ENCODE measurements at places on chromosomes 5 and 9.

DNA sequence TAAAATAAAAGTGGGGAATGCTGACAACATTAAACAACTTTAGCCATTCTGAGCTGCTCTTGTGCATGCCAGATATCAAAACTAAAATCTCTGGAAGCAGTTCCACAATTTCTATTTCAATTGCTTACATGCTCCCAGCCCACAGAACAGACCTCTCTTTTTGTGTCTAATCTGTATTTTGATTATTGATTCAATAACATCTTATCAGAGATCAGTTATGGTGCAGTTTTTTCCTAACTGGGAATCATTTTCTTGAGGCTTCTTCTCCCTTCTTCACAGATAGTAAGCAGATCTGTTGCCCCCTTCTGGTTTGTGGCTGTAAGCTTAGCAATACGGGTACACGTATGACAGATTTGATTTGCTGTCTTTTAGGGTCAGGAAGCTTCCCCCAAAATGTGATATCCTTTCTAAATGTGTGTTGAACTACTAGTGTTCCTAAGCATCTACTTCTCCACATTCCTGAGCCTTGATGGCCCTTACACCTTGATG lies 39.4 kb downstream of the MRPS27 start:
- DNase-seq: peak; percentile 39

DNA sequence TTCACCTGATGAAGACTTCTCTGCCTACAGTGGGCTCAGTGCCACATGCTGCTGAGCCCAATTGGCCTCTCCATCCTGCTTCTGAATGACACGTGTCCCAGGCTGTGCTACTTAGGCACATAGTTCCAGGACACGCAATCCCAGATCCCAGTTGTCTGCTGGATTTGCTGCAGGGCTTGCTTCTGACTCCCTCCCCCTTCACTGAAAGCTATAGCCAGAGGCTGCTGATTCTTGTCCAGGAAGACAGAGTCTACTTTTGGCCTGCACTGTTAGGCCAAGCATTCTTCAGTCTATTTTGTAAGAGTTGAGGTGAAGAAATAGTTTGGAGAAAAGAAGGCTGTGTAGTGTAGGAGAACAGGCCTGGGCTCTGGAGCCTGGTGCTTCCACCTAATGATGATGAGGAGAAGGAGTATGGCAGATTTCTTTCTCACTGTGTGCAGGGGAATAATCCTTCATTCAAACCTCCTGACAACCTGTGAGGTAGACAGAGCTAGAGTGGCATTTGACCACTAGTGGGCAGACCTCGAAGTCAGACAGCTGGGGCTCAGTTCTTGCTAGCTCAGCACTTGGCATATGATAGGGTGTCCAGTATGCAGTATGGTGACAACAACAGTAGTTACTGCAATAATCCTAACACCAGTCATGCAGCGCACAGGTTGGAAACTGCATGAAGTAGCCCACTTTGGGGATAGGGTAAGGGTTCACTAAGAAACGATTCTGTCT lies 19.5 kb upstream of the ASPN start:
- peak; percentile 50 for DNase-seq

DNA sequence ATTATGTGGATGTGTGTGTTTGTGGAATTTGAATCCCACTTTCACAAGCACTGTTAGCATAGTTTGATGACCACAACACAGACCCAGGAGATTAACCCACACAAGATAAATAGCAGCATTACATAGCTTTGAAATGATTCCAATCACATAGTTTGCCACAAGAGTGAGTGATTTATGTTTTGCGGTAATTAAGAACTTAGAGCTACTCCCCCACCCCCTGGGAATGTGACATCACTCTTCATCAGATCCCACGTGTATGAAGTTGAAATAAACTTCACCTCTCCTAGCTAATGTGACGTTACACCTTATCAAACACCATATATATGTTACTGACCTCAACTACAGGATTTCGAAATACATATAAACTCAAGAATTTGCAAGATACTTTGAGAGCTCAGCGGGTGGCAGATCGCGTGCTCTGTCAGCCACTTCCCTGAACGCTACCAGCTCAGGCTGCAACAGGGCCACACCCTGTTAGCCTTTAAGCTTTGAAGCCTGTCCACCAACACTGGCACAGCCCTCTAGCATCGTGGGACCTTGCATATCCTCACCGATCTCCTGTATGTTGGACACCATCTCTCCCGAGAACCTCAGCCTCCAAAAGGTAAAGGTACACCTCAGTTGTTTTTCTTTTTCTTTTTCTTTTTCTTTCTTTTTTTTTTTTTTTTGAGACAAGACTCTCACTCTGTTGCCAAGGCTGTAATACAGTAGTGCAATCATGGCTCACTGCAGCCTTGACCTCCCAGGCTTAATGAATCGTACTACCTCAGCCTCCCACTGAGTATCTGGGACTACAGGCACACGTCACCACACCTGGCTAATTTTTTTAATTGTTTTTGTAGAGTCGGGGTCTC lies 1.7 kb upstream of the AGTPBP1 start:
- peak; percentile 98 for DNase-seq

DNA sequence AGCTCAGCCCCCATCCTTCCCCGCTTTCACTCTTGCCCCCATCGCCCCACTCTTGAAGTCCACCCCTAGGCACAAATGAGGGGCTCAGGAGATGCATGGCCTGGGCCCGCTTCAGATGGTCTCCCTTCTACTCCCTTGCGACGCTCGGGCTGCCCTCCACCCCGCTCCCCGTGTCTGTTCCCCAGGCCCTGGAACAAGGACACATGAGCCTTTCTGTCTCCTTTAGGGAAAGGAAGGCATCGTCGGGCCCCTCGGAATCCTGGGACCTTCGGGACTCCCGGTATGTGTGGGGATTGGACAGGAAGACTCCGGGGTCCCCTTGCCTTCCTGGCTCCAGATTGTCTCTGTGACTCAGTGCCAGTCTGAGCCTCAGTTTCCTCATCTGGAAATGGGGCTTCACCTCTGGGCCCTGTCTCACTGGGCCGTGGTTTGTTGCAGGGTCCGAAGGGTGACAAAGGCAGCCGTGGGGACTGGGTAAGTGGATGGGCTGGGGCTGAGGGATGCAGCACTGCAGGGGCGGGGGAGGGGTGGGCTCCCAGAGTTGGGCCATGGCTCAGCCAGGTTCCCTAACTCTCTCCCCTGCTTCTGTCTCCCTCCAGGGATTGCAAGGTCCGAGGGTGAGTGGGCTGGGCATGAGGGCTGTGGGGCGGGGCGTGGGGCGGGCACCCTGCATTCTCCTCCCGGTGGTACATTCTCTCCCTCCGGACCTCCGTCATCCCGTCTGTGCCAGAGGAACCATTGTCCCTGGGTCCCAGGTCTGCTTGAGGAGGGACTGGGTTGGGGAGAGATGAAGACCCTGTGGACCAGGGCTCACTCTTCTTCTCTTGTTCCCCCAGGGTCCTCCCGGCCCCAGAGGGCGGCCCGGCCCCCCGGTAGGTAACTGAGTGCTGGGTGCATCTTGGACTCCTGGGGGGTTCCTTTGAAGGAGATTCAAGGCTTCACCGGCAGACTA lies 21.8 kb upstream of the ORM1 start:
- DNase-seq: no peak

DNA sequence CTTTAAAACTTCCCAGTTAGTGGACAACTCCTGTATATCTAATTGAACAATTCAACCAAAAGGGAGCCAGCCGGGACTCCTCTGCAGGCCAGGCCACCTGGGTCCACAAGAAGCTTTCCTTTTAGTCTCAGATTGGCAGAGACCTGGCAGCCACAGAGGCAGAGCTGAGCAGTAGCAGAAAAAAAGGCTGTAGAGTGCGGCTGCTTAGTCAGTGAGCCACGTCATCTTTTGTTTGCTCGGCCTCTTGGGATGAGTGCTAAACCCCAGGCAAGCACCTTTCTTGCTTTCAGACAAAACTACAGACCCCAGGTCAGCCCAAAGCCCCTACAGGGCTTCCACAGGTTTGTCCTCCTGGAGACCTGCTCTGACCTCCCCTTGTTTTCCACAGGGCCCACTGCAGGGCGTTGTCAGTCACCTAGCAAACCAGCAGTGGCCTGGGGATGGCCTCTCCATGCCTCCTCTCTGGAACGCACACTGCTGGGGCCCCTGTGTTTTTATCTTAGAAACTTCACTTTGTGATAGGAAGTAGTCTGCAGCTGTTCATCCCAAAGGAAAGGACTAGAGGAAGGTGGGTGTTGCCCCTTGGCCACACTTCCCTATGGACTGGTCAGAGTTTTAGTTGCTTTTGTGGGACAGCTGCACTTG lies 49.9 kb downstream of the SHB start:
- peak; percentile 89 for DNase-seq

DNA sequence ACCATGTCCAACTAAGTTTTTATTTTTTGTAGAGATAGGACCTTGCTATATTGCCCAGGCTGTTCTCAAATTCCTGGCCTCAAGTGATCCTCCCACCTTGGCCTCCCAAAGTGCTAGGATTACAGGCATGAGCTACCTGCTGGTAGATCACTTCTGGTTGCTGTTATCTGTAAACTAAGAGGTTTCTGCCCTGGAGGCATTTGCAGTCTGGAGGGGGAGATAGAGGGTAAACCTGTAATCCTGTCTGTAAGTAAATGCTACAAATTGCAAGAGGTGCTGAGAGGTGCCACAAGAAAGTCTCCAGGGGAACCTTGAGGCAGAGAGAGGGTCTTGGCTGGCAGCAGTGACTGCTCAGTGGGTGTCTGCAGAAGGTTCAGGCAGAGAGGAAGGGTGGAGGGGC lies 29.0 kb upstream of the GGTA1 start:
- no peak for DNase-seq

- no peak for DNase-seq
These were observed 23.5 kb downstream of the C7 start for GRCh38 chr5:40932766-40933165.

DNA sequence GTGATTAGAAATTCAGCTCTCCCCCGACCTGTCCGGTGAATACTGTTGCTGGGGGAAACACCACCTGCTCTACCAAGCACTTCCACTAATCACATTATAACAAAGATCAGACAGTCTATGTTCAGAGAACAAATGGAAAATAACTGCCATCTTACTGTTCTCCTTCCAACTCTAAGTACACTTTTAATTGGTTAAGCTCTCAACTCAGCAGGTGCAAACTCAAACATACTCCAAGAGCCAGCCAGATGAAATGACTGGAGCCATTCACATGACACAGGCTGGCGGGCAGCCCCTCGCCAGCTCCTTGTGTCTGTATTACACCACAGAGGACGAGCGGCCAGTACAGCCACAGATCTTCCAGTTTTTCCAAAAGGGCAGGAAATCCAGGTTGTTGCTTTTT lies 16.1 kb downstream of the LIFR start:
- no peak for DNase-seq

- DNase-seq: no peak
These were observed 249.1 kb downstream of the GADD45G start for GRCh38 chr9:89853931-89854330.

DNA sequence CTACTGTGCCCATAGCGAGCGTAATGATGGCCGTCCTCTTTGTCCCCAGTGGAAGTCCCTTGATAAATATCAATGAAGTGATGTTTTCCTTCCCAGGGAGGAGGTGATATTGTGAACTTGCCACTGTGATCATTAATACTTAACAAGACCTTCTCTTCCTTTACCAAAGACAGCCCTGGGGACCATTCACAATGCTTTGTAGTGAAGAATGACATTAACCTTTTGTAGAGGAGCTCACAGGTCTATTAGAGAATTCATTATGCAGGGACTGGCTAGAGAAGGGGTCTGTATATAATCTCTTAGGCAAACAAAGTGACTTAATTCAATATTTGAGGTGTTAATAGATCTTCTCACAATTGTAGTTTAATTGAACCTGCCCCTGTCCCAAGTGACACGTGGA lies 452.9 kb upstream of the DMAC1 start:
- no peak for DNase-seq

DNA sequence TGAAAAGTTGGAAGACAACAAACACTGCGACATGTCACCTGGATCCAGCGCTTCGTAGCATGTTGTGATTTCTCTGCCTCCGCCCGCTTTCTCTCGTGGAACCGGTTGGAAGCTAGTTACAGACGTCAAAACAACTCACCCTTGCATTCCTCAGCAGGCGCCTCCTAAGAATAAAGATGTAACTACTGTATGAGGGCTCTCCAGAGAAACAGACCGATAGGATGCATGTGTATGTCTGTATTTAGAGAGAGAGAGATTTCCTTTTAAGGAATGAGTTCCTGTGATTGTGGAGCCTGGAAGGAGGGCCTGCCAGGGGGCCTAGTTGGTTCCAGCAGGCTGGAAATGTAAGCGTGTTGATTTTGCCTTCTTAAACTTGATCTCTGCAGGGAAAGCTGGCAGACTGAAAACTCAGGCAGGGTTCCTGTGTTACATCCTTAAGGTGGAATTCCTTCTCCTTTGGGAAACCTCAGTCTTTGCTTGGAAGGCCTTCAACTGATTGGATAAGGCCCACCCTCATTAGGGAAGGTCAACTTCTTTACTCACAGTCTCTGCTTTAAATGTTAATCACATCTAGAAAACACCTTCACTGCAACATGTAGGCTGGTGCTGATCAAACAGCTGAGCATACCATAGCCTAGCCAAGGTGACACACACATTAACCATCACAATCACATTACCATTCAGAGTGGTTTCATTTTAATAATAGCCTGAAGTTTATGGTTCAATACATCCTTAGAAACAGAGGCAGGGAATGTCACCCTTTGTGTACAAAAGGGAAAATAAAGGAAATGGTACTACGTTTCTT lies 163.8 kb downstream of the SYK start:
- no peak for DNase-seq

GRCh38 chr9:79471580-79472543 lies 99.9 kb upstream of the TLE4 start:
- peak; percentile 76 for DNase-seq

DNA sequence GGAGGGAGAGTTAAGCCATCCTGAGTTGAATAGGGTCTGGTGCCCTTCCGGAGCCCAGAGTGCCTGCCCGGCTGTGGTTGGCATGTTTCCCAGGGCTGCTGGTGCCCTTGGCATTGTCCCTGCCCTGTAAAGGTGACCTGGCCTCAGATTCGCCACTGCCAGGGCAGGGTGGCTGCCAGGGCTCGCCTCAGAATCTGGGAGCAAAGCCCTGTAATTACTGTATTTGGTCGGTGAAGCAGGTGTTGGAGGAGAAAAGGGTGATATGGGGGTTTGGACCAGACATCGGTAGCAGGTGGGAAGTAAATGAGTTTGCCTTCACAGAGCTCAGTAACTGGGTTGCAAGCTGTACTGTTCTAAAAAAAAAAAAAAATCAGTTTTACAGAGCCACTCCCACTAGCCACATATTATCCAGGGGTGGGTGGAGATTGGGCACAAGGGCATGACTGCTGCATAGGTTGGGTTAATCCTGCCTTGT lies 47.6 kb downstream of the RGS3 start:
- peak; percentile 20 for DNase-seq

DNA sequence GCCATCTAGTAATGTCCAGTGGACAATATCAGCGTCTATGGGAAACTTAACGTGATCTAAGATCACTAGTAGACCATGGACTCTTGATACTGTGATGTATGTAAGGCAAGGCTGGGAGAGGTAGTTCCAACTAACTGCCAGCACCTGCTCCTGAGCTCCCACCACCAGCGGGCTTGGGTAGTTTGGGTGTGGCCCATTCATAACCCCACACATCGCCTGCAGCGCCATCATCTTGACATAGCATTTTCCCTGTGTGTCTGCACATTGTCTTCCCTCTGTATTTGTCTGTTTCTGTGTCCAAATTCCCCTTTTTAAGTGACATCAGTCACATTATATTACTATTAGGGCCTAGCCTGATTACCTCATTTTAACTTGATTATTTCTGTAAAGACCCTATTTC lies 28.1 kb upstream of the GSN start:
- no peak for DNase-seq

GRCh38 chr9:103444176-103444575 lies 449.0 kb downstream of the CYLC2 start:
- no peak for DNase-seq
